CD4-positive, alpha-beta memory T cell (primary cell): ENCODE measurements at places on chromosomes 2 and 18. TPM values are rescaled to one million over a fixed set of nuclear protein-coding genes. Genes with fewer than 3 reads are reported as not detected.

GRCh38 chr18:58955738-58956137 lies 91.1 kb downstream of the ZNF532 start:
- no peaks in the 10 kb centered on the region for H3K27me3 ChIP-seq
- no peaks in the 10 kb centered on the region for H3K4me1 ChIP-seq
- DNase-seq, result no peak
- H3K36me3 ChIP-seq, result no peaks in the 10 kb centered on the region
- no peak overlapping the region for H3K4me3 ChIP-seq
- H3K27ac ChIP-seq, result no peak overlapping the region

DNA sequence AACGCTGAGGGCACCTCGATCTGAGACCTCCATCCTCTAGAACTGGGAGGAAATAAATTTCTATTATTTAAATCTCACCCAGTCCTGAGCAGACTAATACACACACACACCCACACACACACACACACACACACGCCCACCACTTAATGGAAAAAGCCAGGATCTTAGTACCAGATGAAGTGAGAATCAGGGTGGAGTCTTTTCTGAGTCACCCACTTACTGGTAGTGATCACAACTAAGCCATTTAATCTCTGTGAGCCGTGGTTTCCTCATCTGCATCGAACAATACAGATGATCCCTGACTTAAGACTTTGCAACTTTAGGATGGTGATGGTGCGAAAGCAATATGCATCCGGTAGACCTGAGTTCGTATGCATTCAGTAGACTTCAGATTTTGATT lies 18.6 kb downstream of the THNSL2 start:
- no peaks in the 10 kb centered on the region for H3K27me3 ChIP-seq
- H3K27ac ChIP-seq, result no peak overlapping the region
- no peaks in the 10 kb centered on the region for H3K4me1 ChIP-seq
- DNase-seq, result no peak

DNA sequence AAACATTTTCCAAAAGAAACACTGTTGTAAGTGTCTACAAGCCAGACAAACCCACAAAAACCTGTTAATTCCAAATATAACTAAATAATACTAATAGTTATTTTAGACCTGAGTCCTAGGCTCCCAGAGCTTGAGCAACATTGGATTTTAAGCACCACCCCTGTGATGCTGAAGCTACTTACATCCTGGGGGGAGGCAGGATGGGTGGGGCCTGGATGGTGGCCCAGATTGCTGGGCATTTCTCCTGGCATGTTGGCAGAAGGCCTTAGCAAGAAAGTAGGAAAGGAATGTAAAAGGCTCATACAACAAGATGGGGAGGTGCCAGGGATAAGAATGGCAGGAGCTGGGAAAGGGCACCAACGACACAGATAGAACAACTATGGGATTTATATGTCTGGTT lies 50.7 kb upstream of the OTX1 start:
- H3K36me3 ChIP-seq, result peaks cover 5% of the 10 kb centered on the region
- no peak overlapping the region for H3K27ac ChIP-seq
- H3K4me1 ChIP-seq, result no peaks in the 10 kb centered on the region
- H3K4me3 ChIP-seq, result no peak overlapping the region
- no peaks in the 10 kb centered on the region for H3K27me3 ChIP-seq
- no peak for DNase-seq

- H3K4me3 ChIP-seq, result no peak overlapping the region
- DNase-seq, result no peak
- no peaks in the 10 kb centered on the region for H3K4me1 ChIP-seq
- H3K27ac ChIP-seq, result no peak overlapping the region
- no peaks in the 10 kb centered on the region for H3K27me3 ChIP-seq
Observed at GRCh38 chr2:171798156-171798820, 95.8 kb downstream of the SLC25A12 start.

GRCh38 chr18:49274188-49274714 lies 186.2 kb downstream of the DYM start:
- H3K36me3 ChIP-seq, result peaks cover 5% of the 10 kb centered on the region
- no peaks in the 10 kb centered on the region for H3K4me1 ChIP-seq
- no peak for DNase-seq
- no peak overlapping the region for H3K27ac ChIP-seq
- H3K4me3 ChIP-seq, result no peak overlapping the region

- no peaks in the 10 kb centered on the region for H3K27me3 ChIP-seq
- no peak for DNase-seq
- H3K36me3 ChIP-seq, result peaks cover 84% of the 10 kb centered on the region
- H3K4me3 ChIP-seq, result no peak overlapping the region
Observed at GRCh38 chr2:69518841-69519240, 81.6 kb upstream of the NFU1 start.

DNA sequence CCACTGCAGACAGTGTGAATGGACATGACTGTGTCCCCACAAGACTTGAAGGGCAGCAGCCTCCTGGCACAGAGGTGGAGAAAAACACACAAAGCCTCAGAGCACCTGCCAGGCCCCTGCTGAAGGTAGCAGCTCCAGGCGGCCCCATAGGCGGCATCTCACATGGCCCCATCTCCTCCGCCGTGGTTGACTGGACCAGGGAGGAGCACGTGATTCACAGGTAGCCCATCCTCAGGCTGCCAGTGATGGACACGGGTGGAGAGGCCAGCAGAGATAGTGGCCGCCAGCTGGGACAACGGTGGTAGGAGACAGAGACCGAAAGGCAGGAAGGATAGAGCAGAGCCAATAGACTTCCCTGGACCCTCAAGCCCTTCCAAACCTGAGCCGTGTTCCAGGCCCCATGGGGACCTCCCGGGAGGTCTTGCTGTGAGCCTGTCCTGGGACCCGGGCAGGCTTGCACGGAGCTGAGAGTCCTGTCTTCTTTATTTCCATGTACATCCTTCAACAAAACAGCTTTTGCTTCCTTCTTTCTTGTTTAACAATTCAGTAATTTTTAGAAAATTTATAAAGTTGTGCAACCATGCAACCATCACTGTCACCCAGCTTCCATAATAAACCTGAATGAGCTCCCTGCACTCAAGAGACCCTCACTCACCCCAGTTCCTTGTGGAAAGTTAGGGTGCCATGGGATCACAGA lies 26.9 kb downstream of the GPR55 start:
- no peak for DNase-seq
- peaks cover 7% of the 10 kb centered on the region for H3K4me1 ChIP-seq
- no peaks in the 10 kb centered on the region for H3K27me3 ChIP-seq
- H3K36me3 ChIP-seq, result no peaks in the 10 kb centered on the region
- H3K27ac ChIP-seq, result no peak overlapping the region
- H3K4me3 ChIP-seq, result no peak overlapping the region

- H3K27me3 ChIP-seq, result no peaks in the 10 kb centered on the region
- H3K27ac ChIP-seq, result no peak overlapping the region
- no peak for DNase-seq
- no peak overlapping the region for H3K4me3 ChIP-seq
Observed at GRCh38 chr18:27225947-27226481, 40.9 kb upstream of the CHST9 start.

The USP40 gene
- polyA plus RNA-seq, result 4.4 TPM

The PRSS56 gene
- polyA plus RNA-seq, result not detected

The MYOM1 gene
- 0.18 TPM for polyA plus RNA-seq

The ELOA2 gene
- polyA plus RNA-seq, result not detected

The SLC16A14 gene
- polyA plus RNA-seq, result not detected
